ENCODE measurements at places on chromosomes 3 and 15.
A peak's percentile ranks its signal among the peaks of the same experiment; 100 is the strongest.

GRCh38 chr15:80950291-80951078 is 39.1 kb downstream of the MESD start:
- DNase-seq = no peak

DNA sequence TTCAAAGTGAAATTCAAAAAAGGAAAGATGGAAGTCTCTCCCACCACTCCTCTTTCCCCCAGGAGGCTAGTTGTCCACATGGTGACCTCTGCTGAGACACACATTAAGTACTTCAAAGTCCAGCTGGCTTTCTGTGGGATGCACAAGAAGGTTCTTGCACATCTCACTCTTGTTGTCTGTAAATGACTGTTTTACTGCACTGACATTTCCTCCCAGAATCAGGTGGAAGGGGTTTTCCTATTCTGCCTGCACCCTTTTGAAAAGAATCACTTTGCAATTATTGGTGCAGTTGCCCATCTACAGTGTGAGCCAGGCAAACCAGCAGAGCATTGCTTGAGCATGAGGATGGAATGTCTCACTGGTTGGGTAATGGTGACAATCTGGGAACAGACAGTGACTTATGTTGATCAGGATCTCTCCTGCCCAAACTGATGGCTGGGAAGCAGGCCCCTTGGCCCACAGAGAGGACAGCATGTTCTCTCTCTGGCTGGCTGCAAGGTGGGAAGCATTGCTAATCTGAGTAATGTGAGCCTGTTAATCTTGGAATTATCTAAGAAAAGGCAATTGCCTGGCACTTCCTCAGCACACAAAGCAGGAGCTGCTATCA is 347.7 kb upstream of the SATB1 start:
- DNase-seq = no peak

DNA sequence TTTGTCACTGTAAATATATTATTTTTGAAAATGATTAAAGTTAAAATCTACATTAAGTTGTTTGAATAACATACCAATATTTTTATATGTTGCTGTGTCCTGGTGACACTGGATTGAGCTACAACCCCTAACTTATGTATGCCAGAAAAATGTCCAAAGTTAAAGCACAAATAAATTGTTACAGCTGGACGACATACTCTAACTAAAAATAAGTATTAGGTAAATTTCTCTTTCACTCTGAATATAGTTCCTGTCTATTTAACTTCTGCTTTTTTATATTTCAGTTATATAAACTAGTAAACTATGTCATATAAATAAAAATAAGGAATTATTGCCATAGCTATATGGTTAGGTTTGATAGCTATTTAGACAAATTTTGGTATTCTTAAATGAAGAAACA is 118.5 kb upstream of the SAMMSON start:
- DNase-seq = no peak

DNA sequence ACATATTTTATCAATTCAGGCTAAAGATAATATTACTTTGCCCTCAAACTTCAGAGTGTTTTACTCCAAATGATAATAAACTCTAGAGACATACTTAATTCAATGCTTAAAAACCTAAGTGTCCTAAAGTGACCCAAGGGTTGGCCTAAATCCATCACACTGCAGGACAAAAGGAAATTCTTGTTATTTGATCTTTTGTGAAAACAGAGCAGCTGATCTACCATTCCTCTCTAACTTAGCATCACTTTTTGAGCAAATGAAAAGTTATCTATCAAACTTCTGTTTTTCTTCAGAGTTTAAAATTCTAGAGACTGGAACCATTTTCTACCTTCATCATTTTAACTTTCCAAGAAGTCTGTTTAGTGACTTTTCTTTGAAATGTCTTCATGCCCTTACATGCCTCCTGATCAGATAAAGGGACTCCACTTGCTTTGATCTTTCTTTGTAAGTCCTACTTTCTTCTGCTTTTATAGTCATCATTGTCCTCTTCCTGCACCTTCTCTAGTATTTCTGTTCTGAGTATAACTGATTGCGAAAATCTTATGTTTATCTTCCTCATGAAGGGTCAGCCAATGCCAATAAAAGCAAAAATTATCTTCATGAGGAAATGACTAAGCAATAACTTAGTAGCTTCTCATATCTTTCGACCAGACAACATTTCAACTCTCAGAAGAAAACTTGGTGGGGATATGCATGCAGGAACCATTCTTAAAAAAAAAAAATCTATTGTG is 378.7 kb upstream of the TGFBR2 start:
- DNase-seq = no peak

- no peak for DNase-seq
Measured at GRCh38 chr15:57213862-57214261, 162.4 kb upstream of the CGNL1 start.

DNA sequence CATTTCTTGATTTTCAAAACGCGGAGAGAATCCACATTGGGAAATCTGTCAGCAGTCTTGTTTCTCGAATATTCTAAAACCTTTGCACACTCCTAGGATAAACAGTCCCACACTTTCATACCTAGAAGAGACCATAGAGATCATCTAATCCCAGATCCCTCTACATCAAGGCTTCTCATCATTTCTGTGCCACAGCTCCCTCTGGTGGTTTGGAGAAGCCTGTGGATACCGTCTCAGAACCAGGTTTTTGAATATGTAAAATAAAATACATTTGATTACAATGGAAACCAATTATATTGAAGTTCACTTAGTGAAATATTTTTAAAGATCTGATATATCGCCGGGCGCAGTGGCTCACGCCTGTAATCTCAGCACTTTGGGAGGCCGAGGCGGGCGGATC is 211.9 kb upstream of the GOLGA6L4 start:
- DNase-seq = no peak

GRCh38 chr3:179116816-179117215 is 31.3 kb upstream of the PIK3CA start:
- DNase-seq = no peak

DNA sequence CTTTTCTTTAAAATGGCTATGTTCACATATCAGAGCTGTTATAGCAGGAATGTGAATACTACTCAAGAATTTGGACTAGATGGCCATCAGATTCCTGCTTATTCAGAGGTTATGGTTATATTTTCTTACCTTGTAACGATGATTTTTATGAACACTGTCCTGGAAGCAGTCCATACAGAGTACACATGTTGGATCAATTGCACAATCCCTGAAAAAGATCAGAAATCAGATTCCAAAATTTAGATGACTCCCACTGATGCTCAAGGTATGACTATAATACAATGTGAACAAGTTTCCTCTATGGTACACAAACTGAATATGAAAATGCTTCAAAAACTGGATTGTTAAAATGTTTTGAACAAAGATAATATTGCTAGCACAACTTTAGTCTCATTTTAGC is 23.3 kb downstream of the UBR1 start:
- DNase-seq = no peak

- no peak for DNase-seq
Measured at GRCh38 chr3:186362988-186363387, 954 bp upstream of the DGKG start.

DNA sequence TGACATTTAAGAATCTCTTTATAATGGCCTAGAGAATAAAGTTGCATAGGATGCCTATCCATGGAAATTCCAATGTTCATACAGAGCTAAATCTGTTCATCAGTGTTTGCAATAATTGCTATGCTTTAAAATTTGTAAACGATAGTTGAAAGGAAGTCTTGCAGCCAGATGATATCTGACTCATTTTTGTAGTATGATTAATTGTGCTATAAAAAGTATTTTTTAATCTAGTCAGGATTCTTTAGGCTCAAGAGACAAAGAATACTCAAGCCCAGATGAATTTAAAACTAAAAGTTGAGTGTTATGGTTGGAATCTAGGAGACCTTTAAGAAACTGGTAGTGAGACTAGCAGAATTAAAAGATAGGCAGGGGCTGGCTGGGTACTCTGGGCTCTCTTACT is 50.5 kb downstream of the SUCNR1 start:
- DNase-seq = no peak

DNA sequence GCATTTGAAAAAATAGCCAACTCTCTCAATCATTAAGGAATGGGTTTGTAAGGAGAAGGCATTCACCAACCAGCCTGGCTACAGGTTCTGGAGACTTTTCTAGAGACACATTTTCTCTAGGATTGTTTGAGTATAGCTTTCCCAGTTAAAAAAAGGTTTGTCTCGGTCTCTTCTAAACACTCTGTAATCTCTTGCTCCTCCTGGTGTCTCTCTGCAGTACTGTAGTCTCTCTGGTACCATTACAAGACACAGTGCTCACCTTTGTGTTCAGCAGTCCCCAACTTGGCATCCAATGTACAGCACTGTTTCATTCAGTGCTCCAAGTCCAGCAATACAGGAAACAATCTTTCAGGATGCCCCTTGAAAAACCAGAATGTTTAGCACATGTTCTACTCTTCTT is 534.4 kb downstream of the ZNF385D start:
- DNase-seq = no peak

GRCh38 chr15:54322341-54322740 is 344.1 kb downstream of the UNC13C start:
- DNase-seq = no peak

- DNase-seq = no peak
Measured at GRCh38 chr3:42556089-42556632, 25.6 kb downstream of the SEC22C start.

- DNase-seq = no peak
Measured at GRCh38 chr15:90957791-90958190, 3.1 kb downstream of the RCCD1 start.

GRCh38 chr3:100482176-100482575 is 10.2 kb upstream of the TMEM45A start:
- no peak for DNase-seq

GRCh38 chr3:158571969-158572765 is 1.2 kb downstream of the MLF1 start:
- no peak for DNase-seq

DNA sequence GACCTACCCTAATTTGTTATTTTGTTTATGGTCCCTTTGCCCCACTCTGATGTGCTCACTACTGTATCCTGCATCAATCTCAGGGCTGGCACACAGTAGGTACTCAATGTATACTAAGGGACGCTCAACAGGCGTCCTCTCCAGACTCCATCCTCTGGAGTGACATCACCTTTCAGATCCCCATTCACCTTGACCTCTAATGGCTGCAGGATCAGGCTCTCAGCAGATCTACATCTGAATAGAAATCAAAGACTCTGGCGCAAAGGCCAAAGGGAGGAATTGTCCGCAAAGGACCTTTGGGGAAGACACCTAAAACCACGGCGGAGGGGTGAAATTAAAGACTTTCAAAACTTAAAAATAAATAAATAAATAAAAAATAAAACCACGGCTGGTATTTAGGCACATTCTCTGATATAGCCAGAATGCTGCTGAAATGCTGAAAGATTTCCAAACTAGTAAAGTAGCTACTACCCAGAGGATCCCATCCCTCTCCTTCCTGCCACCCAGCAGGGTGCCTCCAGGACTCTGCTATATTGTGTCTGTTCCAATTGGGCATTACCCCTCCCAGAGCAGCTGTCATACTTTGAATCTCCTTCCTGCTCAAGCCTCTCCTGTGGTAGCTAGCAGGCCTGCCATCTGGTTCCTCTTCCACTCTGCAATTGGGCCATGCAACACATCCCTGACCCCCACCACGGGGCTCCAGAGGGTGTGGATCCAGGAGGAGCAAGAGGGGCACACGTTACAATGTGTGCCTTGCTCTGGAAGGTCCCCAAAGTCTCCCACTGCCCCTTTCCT is 6.1 kb downstream of the SHF start:
- DNase-seq = no peak

DNA sequence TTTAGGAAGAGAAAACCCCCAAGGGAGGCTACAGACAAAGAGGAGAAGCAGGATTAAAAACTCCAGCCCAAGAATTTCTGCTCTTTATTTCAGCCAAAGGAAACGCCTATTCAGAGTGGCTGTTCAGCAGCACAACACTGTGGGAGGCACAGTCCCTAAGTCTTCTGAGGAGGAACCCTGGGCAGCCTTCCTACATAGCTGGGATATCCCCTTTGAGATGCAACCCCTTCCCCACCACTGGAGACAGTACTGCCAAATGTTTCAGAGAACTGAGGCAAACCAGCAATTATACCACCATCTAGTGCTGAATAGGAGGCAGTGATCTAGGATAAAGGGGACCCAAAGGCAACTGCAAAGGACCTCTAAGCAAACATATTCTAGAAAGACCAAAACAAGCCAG is 168.1 kb downstream of the VPS13C start:
- no peak for DNase-seq

GRCh38 chr15:22895465-22896190 is 57.2 kb downstream of the NIPA2 start:
- no peak for DNase-seq

- DNase-seq = no peak
Measured at GRCh38 chr15:60782316-60782715, 303.4 kb upstream of the ICE2 start.

DNA sequence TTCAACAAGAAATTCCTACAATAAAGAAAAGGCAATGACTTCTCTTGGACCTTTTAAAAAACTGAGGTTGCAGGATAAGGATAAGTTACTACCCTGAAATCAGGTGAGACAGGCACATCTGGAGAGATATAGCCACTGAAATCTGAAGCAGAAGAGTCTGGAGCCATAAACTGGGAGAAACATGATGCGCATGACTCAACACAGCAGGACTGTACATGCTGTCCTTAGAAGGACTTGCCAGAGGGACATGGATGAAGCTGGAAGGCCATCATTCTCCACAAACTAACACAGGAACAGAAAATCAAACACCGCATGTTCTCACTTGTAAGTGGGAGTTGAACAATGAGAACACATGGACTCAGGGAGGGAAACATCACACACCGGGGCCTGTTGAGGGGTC is 1020.2 kb downstream of the AGBL1 start:
- no peak for DNase-seq

DNA sequence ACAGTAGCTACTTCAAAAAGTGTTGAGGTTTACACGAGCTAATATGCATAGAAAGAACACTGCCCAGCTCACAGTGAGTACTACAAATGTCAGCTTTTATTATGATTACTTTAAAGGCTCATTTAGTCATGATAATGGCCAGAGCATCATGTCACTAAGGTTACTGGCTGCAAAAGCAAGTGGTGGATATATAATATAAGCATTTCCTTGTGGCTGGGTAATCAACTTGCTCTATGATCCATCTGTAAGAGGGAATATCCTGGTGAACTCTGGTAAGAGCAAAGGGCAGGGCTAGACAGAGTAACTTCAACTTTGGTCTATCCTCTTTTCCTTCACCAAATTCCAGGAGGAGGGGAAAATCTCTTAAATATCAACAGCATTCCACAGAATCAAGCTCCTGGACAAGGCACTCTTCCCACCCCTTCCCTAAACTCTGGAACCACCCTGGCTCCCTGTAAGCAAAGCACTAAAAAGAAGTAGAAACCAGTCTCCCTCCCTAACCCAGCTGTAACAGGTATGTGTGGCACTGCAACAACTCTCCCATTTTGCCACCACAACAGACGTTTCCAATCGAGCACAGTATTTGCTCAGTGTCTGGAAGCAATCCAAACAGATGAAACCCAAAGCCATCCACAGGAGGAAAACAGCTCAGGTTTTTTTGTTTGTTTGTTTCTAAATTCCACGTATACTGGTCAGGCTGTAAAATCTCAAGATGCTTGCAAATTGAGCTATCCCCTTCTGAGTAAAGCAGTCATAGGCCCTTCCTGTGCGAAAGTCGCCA is 13.4 kb downstream of the B4GALT4 start:
- DNase-seq = no peak

- DNase-seq = peak; percentile 55
Measured at GRCh38 chr15:59299929-59300617, 72.6 kb downstream of the MYO1E start.

GRCh38 chr3:46998852-46999515 is 19.5 kb downstream of the NBEAL2 start:
- no peak for DNase-seq

GRCh38 chr15:90191794-90192509 is 9.2 kb upstream of the SEMA4B start:
- no peak for DNase-seq

GRCh38 chr3:123453675-123454074 is 4.8 kb upstream of the ADCY5 start:
- no peak for DNase-seq
